HuH-7 (cell line): ENCODE measurements at places on chromosomes 1 and 21.

DNA sequence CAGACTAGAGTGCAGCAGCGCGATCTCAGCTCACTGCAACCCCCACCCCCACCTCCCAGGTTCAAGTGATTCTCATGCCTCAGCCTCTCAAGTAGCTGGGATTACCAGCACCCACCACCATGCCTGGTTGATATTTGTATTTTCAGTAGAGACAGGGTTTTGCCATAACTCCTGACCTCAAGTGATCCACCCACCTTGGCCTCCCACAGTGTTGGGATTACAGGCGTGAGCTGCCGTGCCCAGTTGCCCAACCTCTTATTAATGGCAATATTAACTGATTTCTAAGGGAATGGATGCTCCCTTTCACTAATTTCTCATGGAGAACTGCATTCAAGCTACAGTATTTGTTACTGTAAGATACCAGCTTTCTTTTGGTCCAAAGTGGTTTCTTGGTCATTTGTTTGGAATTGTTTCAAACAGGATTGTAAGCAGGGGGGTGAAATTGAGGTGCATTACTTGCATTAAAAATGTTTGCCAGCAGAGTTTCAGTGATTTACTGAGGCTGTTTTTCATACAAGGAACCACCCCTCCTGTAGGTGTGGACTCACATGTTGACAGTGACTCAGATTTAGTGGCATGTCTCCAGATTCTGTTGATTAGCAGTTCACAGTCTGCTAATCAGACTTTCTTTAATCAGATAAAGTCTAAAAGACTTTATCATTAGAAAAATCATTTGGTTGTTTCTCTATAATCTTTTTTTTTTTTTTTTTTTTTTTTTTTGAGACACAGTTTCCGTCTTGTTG lies 3.9 kb upstream of the TGFBR3 start:
- DNase-seq = no peak

- no peak for DNase-seq
Observed at GRCh38 chr1:222653178-222653827, 35.4 kb downstream of the MIA3 start.

DNA sequence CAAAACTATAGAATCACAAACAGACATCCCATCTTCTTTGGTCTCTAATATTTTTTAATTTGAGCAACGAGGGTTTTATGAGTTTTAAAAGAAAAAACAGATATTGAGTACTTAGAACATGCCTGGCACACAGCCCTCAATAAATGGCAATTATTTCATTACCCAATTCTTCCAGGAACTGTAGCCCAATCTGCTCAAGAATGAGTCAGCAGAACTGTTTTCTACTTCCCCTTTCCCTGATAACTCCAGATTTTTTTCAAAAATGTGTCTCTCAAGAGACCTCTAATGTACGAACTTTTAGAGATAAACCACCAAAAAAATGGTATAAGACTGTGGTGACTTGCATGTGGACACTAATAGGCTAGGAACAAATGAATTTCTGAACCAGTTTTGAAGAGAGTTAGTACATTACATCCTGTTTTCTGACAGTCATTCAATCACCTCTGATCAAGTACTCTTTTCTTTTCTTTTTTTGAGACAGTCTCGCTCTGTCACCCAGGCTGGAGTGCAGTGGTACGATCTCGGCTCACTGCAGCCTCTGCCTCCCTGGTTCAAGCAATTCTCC lies 11.5 kb downstream of the ABL2 start:
- DNase-seq = no peak

GRCh38 chr1:44565259-44565750 lies 109.0 kb downstream of the TMEM53 start:
- DNase-seq = no peak

- DNase-seq = peak; percentile 95
Observed at GRCh38 chr1:27102707-27103468, 52.0 kb downstream of the SLC9A1 start.

DNA sequence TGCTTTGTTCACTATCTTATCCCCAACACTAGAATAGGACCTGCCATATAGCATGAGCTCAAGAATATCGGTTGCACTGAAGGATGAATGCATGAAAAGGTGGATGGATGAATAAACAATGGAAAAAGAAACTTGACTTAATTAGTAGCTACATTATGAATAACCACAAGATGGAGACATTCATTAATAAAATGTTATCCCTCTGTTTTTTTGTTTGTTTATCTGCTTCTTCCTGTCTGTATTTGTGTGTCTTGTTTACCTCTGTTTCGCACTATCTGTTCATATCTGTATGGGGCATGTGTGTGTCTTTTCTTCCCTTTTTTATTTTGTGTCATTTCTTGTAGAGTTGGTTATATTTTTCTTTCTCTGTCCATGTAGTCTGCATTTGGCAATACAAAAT lies 1.1 kb upstream of the OR14I1 start:
- no peak for DNase-seq

- no peak for DNase-seq
Observed at GRCh38 chr1:40423264-40423642, 27.0 kb upstream of the ZFP69B start.

DNA sequence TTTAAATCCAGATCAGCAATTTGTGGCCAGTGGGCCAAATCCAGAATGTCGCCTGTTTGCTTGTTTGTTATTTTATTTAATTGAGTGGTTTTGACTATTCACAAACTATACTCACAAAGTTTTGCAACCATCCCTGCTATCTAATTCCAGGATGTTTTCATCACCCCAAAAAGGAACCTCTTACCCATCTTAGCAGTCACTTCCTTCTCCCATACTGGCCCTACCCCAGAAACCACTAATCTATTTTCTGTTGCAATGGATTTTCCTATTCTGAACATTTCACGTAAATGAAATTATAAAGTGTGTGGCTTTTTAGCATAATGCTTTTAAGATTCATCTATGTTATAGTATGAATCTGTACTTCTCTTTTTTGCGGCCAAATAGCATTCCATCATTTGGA lies 41.3 kb downstream of the WDTC1 start:
- DNase-seq = no peak

- no peak for DNase-seq
Observed at GRCh38 chr1:187013582-187014200, 184.9 kb downstream of the PLA2G4A start.

DNA sequence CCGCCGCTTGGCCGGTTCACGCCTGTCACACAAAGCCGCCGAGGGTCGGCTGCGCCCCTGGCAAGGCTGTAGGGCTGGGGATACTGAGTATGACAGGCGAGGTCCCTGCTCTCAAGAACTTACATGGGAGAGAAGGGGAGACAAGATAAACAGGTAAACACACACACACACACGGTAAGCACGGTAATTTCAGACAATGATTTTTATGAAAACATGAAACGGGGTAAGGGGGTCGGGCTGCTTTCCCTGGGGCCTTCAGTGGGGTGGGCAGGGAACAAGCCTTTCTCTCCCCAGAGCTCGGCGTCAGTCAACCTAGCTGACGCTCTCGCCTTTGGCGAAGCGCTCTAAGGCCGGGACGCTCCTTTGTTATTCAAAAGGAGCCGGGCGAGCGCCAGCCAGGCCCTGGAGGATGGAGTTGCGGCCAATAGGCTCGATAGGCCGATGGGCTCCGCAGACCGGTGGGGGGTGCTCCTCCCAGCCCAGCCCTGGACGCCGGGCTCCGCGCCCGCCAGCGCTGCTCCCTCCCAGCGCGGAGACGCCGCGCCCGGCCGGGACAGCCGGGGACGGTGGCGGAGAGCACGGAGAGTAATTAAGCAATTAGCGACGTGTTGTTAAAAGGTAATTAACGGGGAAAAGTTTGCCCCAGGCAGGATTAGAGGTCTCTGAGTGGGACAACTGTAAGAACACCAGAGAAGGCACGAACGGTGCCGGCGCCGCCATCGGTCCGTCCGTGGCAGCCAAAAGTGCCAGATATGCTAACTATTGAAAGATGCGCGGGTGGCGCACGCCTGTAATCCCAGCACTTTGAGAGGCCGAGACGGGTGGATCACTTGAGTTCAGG lies 950 bp upstream of the INKA2 start:
- DNase-seq = peak; percentile 68

- DNase-seq = no peak
Observed at GRCh38 chr1:186739515-186739914, 59.3 kb upstream of the PTGS2 start.

DNA sequence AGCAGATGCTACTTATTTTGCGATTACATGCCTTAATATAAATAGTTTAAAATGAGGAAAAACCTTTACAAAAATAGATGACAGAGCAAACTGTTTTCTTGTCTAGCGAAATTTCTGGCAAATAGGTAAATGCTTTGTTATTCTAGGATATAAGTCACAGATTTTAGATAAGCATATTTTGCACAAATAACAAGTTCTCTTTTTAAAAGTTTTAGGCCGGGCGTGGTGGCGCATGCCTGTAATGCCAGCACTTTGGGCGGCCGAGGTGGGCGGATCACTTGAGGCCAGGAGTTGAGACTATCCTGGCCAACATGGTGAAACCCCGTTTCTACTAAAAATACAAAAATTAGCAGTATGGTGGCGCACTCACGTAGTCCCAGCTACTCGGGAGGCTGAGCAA lies 20.3 kb upstream of the ERRFI1 start:
- no peak for DNase-seq

DNA sequence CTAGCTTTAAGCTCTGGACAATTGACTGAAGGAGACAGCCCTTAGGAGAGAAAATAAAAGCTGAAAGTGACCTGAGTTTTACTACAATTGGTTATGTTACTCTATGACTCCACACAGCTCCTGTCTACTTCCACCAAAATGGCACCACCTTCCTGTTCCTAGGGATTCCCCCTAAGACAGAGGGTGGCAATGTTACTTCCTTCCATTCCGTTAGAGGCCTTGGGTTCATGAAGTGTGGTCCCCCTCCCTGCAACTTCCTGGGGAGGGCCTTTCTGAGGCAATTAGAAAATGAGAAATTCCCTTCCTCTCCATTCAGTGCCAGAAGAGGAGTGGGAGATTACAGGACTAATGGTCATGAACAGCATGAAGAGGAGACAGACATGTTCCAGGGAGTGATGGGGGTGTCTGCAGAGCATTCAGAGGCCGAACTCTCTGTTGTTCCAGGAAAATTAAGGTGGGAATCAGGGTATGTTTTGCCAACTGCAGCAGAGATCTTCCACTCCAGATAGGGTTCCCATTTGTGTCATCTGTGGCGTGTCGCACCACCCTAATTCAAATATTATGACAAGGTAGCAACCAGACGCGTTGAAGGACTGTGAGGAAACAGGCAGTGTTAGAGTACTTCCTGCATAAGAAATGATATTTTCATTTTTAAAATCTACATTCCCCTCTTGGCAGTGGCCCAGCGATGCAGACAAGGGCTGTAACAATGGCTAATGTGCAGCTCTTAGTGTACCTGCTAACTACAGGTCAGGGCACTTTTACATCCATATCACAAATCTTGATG lies 53.1 kb upstream of the TRIM67 start:
- no peak for DNase-seq

GRCh38 chr1:52365071-52365745 lies 797 bp downstream of the CC2D1B start:
- DNase-seq = peak; percentile 36

DNA sequence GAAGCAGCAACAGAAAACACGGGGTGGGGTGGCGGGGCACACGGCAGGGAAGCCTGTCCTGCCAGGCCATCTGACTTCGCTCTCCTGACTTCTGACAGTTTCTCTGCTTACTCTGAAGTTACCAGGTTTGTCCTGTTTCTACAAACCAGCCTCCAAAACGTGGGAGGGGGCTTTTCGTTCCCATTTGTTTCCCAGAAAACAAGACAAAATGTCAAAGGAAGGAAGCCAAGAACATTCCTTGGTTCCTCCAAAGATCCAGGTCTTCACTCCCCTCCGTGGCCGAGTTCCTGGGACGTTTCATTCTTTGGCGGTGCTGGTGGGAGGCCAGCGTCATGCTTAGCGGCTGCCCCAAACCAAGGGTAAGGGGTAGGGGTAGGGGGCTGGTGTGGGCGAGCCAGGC lies 49.6 kb downstream of the MEGF6 start:
- DNase-seq = no peak

- no peak for DNase-seq
Observed at GRCh38 chr1:24084050-24084449, 27.9 kb downstream of the MYOM3 start.

DNA sequence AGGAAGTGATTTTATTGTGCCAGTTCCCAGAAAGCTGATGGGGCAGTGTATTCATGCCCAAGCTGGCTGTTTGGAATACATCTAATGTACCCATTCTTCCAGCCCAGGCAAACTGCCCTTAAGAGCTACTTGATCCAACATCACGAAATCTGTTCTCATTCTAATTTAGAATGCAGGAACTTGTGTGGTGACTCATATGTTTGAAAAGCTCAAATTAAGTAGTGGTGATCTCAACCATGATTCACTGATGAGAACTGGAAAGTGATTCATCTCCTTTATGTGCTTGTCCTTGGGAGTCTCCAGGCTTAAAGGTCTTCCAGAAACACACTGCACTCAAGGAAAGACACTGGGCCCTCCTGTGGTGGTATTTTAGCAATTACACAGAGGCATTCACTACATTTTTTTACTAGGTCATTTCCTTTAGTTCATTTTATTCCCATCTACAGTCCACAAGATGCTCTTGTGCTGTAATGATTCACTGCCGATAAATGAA lies 65.4 kb downstream of the RPE65 start:
- DNase-seq = no peak

- peak; percentile 62 for DNase-seq
Observed at GRCh38 chr1:47569681-47570470, 132.0 kb downstream of the FOXD2 start.

- no peak for DNase-seq
Observed at GRCh38 chr21:43632373-43632905, 26.8 kb downstream of the HSF2BP start.

GRCh38 chr1:195462646-195463045 lies 1145.6 kb downstream of the KCNT2 start:
- no peak for DNase-seq

- no peak for DNase-seq
Observed at GRCh38 chr1:187716160-187716559, 887.4 kb downstream of the PLA2G4A start.
